ENCODE measurements at places on chromosomes 6 and 20.

- DNase-seq: no peak
Measured at GRCh38 chr6:104623052-104623690, 236.5 kb downstream of the HACE1 start.

DNA sequence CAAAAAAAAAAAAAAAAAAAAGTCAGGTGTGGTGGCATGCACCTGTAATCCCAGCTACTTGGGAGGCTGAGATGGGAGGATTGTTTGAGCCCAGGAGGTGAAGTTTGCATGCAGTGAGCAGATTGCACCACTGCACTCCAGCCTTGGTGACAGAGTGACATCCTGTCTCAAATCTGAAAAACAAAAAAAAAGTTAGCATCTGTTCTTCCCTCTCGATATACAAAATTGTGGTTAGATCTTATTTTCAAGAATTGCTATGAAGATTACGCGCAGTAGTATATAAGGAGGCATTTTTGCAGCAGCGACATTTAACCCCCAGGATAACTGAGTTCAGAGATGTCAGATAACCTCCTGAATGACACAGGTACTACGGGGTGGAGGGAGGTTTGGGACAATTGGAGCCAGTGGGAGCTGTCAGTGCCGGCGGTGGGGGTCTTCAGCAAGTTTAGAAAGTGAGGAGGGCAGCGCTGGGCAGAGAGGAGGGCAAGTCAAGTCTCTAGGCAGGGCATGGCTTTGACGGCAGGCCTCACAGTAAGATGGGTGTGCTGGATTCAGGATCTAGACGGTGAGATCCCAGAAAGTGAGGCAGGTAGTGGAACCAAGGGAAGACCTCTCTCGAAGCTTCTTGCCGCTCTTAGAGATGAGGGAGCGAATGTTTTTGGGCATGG is 26.2 kb upstream of the MRPS18A start:
- no peak for DNase-seq

- no peak for DNase-seq
Measured at GRCh38 chr6:26089272-26089671, 2.0 kb downstream of the HFE start.

DNA sequence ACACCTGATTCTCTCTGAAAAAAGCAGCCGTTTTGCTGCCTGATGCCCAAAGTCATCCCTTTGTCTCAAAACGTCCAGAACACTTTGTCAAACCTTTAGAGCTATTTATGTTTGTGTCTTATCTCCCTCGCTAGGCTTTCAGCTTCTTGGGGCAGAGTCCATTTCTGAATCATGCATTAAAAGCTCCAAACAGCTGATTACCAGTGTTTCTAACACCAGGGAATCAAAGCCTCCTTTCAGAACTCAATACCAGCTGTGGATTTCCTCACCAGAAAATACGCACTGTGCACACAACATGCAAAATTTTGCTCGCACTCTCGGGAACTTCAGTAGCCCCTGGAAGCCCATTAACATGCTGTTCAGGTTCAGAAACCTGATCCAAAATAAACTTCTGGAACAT is 333.3 kb downstream of the HACE1 start:
- DNase-seq: no peak

DNA sequence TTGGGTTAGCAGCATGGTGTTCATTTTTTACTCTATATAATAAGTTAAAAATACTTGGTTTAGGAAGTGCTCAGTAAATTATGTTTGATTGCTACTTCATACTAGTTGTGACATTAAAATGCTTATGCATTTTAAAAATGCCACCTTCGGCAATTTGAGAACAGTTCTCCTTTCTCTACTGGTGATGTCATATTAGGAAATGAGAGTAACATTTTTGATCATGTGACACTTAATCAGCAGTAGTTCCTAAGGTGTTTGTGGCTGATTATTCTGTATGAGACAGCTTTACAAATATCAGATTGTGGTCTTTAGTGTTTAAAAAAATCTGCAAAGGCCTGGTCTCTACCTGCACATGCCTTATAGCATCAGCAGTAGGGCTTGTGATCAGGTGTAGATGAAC is 4.4 kb downstream of the GZF1 start:
- no peak for DNase-seq

DNA sequence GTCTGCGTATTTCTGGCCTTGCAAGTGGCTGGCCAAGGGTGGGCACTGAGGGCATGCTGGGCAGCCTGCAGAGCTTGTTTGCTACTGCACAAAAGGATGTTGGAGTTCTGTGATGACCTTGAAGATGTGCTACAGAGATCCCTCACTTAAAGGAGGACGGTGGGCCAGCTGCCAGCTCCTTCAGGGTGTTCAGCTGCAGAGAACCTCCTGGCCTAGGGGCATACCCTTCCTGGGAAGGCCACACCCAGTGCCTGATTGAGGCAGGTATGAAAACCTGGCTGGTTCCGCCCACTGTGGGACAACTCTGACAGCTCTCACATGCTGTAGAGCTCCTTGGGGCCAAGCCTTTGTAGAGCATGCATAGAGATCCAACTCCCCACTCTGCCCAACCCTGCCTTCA is 3.0 kb upstream of the KCNK17 start:
- DNase-seq: no peak

- no peak for DNase-seq
Measured at GRCh38 chr6:54118117-54118516, 6.9 kb downstream of the MLIP start.

- no peak for DNase-seq
Measured at GRCh38 chr6:131643855-131644460, 6.9 kb downstream of the ENPP3 start.
